ENCODE measurements at places on chromosomes 7 and 10. TPM values are rescaled to one million over a fixed set of nuclear protein-coding genes. Genes with fewer than 3 reads are reported as not detected.

The LIPK gene
- not detected for total RNA-seq

The GRB10 gene
- total RNA-seq: 72.6 TPM

The ZNF804B gene
- total RNA-seq: not detected

The GSTO2 gene
- total RNA-seq: not detected

The OPN4 gene
- not detected for total RNA-seq
